ENCODE measurements at places on chromosomes 1 and 21.
A peak's percentile ranks its signal among the peaks of the same experiment; 100 is the strongest.

DNA sequence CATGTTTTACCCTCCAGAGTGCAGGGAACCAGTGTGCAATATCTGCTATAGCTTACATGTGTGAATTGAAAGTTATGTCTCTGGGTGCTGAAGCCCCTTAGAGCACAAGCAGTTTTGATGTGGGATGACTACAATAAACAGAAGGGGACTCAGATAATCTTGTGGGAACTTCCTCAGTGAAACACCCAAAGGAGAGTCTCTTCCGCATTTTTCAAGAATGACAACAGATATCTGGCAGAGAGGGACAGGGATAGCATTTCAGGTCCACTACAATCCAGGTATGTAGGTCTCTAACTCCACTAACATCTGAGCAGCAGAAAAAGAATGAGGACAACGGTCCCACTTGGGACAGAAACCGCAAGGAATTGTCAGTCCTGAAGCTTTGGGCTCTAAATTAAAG lies 67.6 kb upstream of the PDE4B start:
- no peak for DNase-seq

DNA sequence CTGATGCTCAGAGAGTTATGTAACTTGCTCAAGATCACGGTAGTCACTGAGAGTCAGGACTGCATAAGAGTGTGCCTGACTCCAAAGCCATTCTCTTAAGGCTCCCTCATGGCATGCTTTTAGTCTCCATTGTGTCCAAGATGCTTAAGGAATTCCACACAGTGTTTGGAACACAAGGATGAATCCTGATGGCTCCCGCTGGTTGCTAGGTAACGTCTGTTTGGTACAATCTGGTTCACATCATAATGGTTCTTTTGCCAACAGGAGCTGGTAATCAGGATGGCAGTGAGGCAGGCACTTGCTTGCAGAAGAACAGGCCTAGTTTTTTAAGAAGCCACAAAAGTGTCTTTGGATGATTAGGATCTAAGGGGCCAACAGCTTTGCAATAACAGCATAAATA lies 436.5 kb upstream of the DAB1 start:
- no peak for DNase-seq

- no peak for DNase-seq
Measured at GRCh38 chr1:162982364-162982763, 86.8 kb upstream of the RGS4 start.

GRCh38 chr21:45869121-45870007 lies 112.2 kb upstream of the COL6A1 start:
- DNase-seq = no peak

DNA sequence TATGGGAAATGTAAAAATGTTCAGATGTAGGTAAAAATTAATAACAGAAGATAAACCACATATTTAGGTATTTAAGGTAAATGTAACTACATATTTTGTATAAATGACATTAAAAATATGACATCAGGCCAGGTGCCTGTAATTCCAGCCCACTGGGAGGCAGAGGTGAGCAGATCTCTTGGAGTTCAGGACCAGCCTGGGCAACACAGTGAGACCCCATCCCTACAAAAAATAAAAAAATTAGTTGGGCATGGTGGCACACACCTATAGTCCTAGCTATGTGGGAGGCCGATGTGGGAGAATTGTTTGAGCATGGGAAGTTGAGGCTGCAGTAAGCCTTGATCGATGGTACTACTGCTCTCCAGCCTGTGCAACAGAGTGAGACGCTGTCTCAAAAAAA lies 216.5 kb downstream of the SPATA17 start:
- no peak for DNase-seq

- DNase-seq = no peak
Measured at GRCh38 chr1:198794498-198794897, 155.7 kb downstream of the PTPRC start.

DNA sequence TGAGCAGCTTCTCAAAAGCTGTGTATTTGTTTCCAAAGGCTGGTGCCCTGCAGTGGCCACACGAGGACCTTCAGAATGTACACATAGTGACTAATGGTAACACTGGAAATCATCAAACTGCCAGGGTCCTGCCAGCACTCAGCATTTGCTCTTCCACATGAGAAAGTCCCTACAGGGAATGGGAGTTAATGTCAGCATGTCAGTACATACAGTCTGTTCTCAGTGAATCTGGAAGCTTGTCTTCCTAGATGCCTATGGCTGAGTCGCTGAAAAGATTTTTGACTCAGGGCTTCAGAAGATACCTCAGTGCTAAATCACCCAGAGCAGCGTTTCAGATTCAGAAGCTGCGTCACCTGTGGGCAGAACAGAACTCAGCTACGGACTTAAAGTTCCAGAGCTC lies 108.2 kb downstream of the CDC7 start:
- no peak for DNase-seq

- no peak for DNase-seq
Measured at GRCh38 chr1:179237222-179237621, 7.7 kb upstream of the ABL2 start.

DNA sequence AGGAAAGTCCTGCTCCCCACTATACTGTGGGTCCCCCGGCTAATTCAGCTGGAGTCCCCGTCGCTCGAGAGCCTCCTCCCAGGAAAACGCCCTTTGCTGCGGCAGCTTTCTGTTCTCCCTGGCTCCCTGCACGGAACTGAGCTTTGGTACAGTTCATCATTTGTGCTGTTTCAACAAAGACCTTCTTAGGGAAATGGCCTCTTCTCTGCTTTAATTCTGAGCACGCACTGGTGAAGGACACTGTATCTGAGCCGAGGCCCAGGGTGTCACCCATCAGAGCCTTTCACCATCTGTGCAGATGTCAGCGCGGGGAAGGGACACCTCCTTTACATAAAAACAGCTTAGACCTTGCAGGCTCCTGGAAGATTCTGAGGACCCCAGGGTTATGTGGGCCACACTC lies 13.5 kb upstream of the PEX10 start:
- no peak for DNase-seq

GRCh38 chr1:33634806-33635205 lies 162.4 kb downstream of the ZSCAN20 start:
- DNase-seq = peak; percentile 48

DNA sequence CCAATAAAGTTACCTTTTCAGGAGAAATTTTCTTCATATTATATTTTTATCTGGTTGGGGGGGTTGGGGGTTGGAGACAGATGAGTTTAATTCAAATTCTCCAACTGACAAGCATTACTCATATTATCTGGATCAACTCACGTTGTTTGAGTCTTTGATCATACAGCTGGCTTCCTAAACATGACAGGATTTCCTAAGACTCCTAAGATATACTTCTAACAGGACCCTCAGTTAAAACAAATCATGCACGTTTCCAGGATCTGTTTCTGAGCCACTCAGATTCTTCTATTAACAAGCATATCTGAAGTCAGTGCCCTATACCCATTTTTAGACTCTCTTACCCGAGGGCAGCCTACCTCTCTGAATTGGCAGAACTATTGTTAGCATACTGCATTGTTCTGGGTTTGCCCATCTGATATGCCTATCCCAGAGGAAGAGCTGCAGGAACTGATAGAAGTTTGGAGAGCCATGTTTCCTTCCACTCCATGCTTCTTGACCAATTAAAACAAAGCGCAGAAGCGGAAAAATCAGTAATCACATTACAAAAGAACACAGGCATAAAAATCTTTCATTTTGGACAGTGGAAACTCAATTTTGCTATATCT lies 653.9 kb downstream of the LTN1 start:
- no peak for DNase-seq

GRCh38 chr1:168806952-168807351 lies 77.9 kb upstream of the DPT start:
- no peak for DNase-seq

DNA sequence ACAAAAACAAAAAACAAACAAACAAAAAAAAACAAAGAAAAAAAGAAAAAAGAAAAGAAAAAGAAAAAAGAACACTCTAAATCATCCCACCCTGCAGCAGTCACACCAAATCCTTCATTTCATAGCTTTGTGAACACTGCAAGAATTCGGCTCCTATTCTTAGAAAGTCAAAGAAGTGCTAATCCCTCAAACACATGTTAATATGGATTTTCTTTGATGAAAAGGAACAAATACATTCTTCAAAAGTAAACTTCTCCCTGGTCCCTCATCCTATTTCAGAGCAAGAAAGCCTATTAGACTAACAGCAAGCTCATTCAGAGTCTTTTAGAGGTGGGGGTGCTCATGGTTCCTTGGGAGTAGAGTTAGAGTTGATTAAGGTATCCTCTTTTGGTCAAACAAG lies 7.2 kb upstream of the MRPL39 start:
- DNase-seq = no peak

GRCh38 chr1:9150582-9151327 lies 21.9 kb upstream of the GPR157 start:
- DNase-seq = no peak

DNA sequence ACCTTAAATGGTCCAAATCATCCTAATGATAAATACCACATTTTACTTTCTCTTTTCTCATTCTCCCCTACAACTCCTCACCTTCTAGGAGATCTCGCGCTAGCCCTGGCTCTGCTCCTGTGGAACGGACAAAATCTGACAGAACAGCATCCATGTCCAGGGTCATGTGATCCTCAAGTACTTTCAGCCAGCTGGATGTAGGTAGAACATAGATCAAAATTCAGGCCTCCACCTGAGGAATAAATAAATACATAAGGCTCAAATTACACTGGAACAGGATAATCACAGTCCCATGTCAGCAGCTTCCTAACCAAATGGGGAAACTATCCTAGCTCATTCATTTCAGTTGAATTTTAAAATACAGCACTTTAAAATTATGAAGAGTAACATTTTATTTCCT lies 33.2 kb downstream of the OTUD7B start:
- DNase-seq = no peak

DNA sequence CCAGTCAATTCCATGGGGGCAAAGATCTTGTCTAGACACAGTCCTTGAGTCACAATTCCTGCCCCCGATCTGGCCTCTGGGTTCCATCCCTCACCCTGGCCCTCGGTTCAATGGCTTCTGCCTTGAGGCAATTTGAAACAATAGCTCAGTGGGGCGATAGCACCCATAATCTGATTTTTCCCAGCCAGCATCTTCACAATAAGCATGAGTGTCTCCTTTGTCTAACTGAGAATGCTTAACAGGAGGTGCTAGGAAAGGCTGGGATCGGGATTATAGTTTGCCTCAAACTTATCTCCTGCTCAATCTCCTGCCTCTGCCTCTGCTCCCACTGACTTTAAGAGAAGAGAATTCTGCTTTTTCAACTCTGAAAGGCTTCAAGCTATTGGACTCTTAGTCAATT lies 293.9 kb upstream of the PROX1 start:
- DNase-seq = no peak

- DNase-seq = no peak
Measured at GRCh38 chr1:99992760-99993467, 23.1 kb downstream of the SLC35A3 start.

GRCh38 chr1:208204779-208205178 lies 39.4 kb downstream of the PLXNA2 start:
- no peak for DNase-seq

- DNase-seq = peak; percentile 93
Measured at GRCh38 chr1:203325026-203325417, 19.7 kb downstream of the BTG2 start.

DNA sequence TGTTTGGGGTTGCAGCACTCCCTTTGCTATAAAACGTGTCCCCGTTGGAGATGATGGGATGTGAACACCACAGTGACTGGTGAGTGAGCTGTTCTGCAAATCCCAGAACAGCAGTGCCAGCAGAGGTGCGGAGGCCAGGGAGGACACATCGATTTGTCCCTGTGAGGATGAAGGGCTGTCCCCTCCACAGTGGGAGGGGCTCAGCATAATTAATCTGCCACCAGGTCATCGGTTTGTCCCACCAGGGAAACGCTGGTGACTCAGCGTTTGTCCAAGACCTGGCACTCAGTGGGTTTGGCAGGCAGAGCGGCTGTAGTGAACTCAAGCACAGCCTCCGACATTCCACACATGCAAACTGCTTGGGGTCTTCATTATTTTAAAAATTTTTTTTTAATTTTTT lies 22.8 kb upstream of the PDE9A start:
- DNase-seq = peak; percentile 44

DNA sequence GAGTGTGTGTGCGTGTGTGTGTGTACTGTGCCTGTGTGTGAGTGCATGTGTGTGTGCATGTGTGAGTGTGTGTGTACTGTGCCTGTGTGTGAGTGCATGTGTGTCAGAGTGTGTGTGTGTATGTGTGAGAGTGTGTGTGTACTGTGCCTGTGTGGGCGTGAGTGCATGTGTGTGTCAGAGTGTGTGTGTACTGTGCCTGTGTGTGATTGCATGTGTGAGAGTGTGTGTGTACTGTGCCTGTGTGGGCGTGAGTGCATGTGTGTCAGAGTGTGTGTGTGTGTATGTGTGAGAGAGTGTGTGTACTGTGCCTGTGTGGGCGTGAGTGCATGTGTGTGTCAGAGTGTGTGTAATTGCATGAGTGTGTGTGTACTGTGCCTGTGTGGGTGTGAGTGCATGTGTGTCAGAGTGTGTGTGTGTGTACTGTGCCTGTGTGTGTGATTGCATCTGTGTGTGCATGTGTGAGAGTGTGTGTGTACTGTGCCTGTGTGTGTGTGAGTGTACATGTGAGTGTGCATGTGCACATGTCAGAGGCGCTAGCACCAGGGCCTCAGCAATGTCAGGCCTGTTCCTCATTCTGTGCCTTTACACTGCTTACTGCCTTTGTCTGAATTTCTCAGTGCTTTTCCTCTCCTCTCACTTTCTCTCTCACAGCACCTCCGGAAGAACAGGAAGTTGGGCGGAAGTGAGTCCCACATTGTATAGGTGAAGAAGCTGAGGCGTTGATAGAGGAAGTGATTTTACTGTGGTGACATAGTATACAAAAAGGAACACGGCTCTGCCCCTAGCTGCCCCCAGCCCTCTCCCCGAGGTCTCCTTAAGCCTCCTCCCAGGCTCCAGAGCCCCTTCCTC lies 4.9 kb downstream of the SLC5A9 start:
- peak; percentile 68 for DNase-seq

DNA sequence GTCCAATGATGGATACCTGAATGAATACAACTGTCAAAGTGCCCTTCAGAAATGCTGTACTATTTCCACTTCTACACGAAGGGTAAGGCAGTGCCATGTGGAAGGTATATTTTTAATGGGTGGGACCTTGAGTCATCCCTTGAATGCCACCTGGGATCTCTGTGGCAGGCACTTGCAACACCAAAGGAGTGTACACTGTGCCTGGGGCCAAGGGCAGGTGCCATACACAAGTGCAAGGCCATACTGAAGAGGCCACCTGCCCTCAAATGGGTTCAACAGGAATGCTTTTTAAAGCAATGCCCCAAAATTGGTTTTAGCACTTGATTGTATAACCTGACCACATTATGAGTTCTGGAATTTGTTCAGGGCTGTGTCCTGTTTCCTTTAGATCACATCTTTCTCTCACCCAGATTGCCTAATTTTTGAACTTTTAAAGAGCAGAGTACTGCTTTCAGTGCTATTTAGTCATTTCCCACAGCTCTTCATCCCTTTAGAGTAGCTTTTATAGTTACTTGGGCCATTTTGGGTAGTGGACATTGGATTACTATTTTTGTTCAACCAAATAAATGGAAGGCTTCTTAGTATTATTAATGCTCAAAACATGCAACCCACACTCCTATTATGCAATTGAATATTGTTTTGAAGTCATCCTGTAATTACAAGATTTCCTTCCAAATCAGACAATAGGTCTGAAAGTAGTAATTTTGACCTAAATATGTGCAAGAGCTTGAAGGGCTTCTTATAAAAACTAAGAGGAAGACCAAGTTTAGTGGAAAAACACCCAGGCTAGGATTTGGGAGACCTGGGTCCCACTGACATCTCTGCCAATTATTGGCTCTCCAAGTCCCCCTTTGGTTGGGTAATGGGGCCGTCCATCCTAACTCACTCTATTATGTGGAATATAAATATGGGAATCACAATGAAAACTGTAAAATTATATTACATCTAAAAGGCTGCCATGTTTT lies 57.2 kb downstream of the LEPR start:
- DNase-seq = no peak

- DNase-seq = no peak
Measured at GRCh38 chr1:208079161-208079560, 165.0 kb downstream of the PLXNA2 start.
